ENCODE measurements at places on chromosomes 5 and 9.

GRCh38 chr9:137308057-137308619 lies 6.1 kb upstream of the NRARP start:
- DNase-seq: no peak

DNA sequence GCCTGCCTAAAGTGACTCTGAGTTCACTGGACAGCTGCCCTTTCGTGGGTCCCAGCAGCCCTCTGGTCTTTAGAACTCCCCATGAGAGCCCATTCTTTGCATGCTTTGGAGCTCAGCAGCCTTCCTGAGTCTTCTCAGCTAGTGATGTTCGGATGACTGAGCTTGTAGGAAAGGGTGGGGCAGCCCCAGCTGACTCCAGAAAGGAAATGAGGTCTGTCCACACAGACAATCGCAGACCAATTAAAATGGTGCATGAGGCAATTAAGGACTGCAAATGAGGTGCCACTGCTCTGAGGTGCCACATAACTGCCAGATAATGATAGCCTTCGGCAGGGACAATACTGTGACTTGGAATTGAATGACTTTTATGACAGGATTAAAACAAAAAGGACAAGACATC lies 25.4 kb upstream of the TOMM5 start:
- no peak for DNase-seq

DNA sequence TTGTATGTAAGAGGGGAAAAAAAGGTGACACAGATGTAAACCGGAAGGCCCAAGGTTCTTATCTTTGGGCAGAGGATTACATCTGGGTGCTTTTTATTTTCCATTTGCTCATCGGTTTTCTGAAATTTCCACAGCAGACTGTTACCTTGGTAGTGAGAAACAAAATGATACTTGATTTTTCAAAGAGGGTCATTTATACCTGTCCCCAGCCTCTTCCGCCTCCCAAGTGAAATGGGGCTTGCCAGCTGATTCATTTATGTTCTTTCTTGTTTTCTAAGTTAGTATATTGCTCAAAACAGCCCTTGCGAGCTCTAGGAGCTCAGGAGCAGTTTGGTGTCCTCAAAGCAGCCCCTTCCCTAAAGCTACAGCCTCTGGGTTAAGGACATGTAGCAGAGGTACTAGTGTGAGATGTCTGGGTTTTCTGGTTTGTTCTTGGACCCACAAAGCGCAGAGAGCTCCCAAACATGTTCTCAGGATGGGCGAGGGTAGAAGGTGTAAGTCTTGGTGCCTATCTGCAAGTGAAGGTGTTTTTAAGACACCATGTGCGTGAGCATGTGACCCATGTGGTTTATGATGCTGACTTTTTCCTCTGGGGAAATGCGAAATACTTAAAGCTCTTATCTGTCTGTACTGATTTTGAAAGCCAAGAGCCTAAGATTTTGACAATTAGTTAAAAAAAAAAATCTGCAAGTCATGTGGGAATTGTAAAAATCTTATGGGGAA lies 38.3 kb downstream of the DAPK1 start:
- no peak for DNase-seq

GRCh38 chr5:131303537-131303936 lies 39.7 kb downstream of the CDC42SE2 start:
- DNase-seq: no peak

GRCh38 chr5:176703857-176704256 lies 56.6 kb downstream of the TSPAN17 start:
- no peak for DNase-seq

- DNase-seq: no peak
Observed at GRCh38 chr9:92173318-92173717, 58.1 kb upstream of the SPTLC1 start.

DNA sequence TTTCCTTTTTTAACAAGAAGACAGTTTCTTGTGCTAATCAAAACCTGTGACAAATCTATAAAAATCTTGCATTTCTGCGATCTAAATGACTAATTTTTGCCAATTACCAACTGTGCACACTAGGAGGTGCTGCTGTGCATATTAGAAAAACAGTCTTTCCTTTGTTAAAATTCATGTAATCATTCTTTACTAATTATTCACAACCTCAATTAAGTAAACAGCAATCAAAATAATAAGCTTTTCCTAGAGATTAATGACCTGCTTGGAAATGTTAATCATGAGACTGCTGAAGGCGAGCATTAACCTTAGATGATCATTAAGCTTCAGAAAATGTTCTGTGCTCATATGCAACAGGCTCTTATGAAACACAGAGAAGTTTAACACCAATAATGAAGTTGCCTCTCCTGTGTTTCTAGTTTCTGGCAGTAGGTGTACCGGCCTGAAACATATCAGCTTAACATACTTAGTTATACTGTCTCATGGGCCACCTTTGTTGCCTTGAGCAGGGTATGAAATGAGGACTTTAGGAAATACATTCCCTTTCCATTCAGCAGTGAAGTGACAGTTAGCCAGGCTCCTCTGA lies 17.7 kb downstream of the RFESD start:
- DNase-seq: peak; percentile 19

DNA sequence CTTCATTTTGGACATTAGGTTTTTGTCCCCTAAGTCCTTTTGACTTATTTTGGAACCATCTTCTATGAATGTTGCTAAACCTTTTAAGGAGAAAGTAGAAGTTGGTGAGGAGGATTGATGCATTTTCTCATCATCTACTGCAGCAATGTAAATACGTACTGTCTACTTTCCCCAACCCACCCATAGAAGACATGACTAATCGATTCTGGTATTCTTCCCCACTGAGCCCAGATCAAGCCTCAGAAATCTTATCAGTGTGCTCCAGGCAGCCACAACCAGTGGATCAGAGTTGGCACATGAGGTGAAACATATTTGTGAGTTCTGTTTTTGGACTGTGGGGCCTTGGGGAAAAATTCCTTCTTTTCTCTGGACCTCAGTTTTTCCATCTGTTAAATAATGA lies 57.7 kb downstream of the FGF18 start:
- DNase-seq: no peak

GRCh38 chr9:18268381-18268780 lies 205.6 kb upstream of the ADAMTSL1 start:
- no peak for DNase-seq

DNA sequence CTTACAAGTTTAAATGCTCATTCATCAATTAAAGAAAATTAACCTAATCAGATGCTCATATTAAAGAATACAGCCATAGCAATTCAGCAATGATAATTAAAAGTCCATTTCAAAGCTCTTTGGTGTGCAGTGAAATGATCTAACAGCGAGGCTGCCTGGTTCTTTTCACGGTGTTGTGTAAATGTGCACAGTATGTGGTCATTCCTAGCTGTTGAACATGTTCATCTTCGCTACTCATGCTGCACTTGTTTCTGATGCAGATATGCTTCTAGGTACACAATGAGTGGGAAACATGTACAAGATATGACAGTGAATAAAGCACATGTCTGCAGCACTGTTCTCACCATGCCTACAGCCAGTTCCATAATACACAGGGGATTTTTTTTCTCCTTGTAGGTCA lies 163.5 kb downstream of the NR2F1-AS1 start:
- no peak for DNase-seq

- no peak for DNase-seq
Observed at GRCh38 chr5:148791334-148791667, 35.1 kb upstream of the ADRB2 start.

DNA sequence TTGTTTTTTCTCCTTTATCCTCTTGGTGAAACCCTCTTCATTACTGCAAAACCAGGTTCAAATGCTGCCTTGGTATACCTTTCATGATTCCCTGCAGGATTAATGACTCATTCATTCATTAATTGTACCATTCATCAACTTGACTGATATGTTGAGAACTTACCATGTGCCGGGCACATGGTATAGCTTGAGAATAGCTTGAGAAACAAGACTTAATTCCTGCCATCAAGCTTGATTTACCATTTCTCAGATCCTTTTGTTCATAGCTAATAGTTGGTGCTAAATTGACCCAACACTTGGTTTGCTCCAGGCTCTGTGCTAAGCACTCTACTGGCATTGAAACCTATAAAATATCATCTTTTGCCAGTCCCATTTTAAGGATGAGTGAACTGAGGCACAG lies 165.7 kb downstream of the YIPF5 start:
- DNase-seq: no peak

DNA sequence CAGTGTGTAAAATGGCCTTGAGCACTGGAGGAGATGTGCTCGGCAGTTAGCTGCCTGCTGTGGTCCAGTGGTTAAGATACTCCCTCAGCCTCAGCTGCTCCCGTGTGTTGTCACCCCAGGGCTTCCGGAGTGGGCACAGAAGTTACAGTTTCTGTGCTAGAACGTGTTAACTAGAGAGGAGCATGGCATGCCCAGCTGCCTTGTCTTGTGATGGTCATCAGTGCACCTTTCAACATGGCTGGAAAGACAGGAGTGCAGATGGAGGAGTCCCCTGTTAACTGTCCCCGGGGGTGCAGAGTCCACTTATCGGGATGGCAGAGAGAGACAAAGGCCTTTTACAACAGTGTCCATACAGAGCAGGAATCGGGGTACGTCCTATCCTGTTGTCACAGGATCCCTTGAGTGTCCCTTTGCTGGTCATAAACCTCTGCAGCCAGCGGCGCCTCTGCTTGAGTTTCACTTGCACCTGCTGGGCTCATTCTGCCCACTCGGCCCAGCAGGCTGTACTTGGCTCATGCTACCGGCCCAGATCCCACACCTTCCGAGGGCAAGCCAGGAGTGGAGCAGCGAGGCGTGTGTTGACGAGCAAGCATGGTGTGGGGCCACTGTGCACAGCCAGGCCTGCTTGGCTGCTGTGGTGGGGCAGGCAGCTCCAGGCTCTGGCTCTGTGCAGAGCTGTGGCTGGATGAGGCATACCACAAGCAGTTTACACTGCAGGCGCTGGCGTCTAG lies 112.6 kb downstream of the EHMT1 start:
- DNase-seq: no peak

DNA sequence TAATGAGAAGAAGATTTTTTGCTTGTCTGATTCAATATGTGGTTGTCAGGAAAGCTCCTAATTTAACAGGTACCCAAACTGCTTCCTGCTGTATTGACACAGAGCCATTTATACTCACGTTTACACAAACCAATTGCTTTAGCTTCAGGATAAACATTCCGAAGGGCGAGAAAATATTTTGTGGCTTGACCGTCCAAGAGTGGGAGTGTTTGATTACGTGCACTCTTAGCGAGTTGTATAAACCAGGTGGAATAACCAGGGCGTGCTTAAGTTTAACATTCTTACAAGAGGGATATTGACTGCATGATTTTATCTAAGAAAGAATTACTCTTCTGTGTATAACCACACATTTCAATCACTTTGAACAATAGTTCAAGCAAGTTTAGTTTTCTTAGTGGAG lies 278.7 kb upstream of the TYRP1 start:
- no peak for DNase-seq

DNA sequence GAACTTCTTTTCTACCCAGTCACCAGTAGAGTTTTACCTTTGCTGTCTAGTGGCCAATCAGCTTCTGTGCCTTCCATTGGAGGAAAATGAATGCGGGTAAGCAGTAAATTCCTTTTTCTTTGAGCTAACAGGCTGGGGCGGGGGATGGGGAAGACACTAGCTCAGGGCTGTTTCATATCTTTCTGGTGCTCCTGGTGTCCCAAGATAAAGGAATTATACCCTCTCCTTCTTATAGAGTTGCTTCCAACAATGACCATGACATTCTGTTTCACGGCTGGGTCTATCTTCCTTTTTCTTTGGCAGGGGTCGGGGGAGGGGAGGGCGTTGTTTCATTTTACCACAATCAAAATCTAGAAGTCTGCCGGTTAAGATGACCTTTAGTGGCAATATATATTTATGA lies 51.2 kb upstream of the RPS23 start:
- no peak for DNase-seq

DNA sequence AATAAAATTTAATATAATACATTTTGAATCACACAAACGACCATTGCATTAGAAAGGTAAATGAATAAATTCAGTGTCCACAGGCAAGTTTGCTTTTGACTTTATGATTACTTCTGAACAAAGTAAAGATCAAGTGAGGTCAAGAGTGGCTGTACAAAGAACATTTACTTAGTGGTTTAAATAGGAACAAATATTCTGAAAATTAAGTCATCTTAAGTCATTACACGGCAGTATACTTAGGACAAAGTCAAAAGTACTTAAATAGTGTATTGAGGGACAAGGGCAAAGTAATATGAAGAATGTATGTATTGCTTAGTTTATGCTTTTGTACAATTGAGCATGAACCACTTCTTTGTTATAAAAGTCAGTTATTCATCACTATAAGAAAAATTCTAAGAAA lies 1511.2 kb upstream of the CDH9 start:
- DNase-seq: no peak

- DNase-seq: no peak
Observed at GRCh38 chr9:91316093-91316492, 45.6 kb downstream of the AUH start.

GRCh38 chr9:124261736-124262648 lies 4.2 kb downstream of the NEK6 start:
- no peak for DNase-seq

DNA sequence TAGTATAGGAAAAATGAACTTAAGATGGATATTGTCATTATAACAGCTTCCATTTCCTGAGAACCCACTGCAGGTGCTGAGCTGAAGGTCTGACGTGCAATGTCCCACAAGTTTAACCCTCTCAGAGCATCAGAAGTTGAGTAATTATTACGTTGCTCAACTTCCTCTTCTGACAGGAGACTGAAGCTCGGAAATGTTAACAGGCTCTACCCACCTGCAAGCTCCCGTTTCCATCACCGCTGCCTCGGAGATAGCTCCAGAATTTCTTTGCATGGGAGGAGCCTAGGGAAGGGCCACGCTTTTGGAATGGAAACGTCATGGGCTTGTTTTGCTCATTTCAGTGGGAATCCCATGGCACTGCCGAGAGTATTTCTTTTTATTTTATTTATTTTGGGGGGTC lies 1.0 kb upstream of the NTMT1 start:
- no peak for DNase-seq

DNA sequence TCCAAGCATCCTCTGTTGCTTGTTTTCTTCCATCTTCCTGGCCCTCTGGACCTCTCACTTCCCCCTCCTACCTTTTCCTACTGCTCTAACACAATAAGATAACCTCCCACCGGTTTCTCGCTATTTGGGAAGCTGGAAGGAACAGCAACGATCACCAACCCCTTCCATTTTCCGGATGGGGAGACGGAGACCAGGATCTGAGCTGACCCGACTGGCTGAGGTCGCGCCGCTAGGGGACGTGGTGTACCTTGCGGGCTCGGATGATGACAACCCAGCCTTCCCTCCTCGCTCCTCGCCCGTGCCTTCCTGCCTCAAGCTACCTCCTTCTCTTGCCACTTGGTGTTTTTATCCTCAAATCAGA lies 1.9 kb downstream of the LPAR1 start:
- DNase-seq: no peak

GRCh38 chr5:123482258-123482657 lies 29.7 kb upstream of the CSNK1G3 start:
- no peak for DNase-seq

- DNase-seq: no peak
Observed at GRCh38 chr5:147956064-147956841, 49.9 kb upstream of the C5orf46 start.

DNA sequence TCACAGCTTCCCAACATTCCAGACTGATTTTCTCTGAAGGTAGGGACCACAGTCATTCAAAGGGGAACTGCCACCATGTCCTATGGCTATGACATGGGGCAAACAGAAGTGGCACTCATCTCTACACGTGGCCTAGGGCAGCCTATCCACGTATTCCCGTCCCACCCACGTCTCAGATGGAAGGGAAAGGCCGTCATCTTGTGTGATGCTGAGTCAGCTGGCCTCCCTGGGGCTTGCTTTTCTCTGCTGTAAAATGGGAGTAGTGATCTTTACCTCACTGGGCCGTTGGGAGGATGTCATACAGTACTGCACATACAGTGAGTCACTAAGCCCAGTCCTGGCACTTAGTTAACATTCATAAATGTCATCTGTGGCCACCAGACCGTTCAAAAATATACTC lies 72.3 kb downstream of the RAPGEF1 start:
- peak; percentile 58 for DNase-seq

- no peak for DNase-seq
Observed at GRCh38 chr9:82732928-82733327, 330.0 kb downstream of the RASEF start.

Data from activated CD4-positive, alpha-beta T cell treated with anti-CD3 and anti-CD28 coated beads, Interleukin-2, amount 50 U/mL, for 1 hour (primary cell).